CD4-positive, alpha-beta T cell treated with Interleukin-21 for 1 hour (primary cell): ENCODE measurements at places on chromosomes 6 and 20.

DNA sequence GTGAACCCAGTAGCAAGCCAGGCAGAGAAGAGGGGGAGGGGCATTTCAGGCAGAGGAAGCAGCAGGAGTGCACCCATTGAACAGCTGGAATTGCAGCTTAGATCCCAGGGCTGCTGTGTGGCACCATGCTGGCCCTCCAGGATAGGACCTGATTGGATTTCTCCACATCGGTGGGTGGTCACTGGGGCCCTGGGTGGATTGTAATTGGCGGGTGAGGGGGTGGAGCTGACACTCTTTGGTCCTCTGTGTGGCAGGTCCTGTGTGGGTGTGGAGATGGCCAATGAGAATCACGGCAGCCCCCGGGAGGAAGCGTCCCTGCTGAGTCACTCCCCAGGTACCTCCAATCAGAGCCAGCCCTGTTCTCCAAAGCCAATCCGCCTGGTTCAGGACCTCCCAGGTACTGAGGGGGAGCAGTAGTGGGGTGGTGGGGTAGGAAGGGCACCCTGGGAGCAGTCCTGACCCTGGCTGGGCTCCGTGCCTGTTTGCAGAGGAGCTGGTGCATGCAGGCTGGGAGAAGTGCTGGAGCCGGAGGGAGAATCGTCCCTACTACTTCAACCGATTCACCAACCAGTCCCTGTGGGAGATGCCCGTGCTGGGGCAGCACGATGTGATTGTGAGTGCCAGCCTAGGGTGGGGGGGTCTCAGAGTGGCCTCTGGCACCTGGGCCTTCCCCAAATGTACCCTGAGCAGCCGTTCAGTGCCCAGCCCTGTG, 4.4 kb downstream of the PCIF1 start:
- no peak for DNase-seq

- DNase-seq = no peak
Measured at GRCh38 chr6:136641166-136641565, 90.9 kb upstream of the MAP7 start.

DNA sequence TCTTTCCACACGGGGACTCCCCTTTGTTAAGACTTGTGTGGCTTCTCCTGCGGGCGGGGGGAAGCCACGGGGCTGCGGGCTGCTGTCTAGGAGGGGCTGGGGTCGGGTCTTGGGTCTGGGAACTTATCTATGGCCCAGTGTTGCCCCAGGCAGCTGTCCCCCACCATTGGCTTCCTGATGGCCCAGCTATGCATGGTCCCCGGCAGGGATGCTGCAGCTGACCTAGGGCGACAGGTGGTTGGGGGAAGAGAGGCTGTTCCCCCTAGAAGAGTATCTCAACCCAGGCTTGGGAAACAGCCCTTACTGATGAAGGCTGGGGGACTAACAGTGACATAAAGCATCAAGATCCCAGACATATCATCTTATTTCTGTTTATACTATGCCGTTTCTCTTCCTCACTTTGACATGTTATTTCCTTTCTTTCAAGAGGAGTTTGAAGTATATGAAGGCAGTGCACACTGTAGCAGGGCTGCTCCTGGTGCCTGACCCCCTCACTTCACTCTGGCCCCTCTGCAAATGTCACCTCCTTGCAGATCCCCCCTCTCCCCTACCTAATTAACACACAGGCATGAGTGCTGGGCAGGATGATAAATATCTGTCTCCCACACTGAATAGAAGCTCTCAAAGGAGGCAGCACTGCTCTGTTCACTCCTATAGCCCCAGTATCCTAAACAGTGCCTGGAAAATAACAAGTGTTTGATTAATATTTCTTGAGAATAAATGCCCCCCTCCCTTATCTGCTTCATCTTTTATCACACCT, 87.0 kb downstream of the HIVEP2 start:
- peak; percentile 37 for DNase-seq

DNA sequence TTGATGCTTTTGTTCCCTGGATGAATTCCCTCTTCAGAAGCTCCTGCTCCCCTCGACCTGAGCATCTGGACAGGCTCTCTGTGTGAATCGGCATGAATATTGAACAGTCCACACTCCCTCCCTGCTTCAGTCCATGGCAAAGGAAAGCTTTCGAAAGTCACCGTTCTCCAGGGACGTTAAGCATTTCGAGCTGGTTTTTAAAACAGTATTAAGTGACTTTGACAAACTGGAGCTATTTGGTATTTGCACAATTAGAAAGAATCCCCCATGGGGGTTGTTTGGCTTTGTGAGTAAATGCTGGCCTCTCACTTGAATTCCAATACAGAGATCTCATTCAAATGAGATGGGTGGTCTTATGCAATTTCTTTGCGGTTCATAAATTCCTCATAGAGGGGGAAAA, 85.3 kb upstream of the TIAM2 start:
- DNase-seq = no peak

- DNase-seq = no peak
Measured at GRCh38 chr6:53090576-53090975, 25.4 kb downstream of the FBXO9 start.

- DNase-seq = no peak
Measured at GRCh38 chr6:81834141-81834681, 81.7 kb upstream of the TENT5A start.

GRCh38 chr6:119347466-119348095, 2.0 kb downstream of the MAN1A1 start:
- DNase-seq = peak; percentile 35

GRCh38 chr6:108562503-108562993, 1.8 kb downstream of the FOXO3 start:
- DNase-seq = no peak

- no peak for DNase-seq
Measured at GRCh38 chr20:58227391-58228102, 906 bp downstream of the ANKRD60 start.

DNA sequence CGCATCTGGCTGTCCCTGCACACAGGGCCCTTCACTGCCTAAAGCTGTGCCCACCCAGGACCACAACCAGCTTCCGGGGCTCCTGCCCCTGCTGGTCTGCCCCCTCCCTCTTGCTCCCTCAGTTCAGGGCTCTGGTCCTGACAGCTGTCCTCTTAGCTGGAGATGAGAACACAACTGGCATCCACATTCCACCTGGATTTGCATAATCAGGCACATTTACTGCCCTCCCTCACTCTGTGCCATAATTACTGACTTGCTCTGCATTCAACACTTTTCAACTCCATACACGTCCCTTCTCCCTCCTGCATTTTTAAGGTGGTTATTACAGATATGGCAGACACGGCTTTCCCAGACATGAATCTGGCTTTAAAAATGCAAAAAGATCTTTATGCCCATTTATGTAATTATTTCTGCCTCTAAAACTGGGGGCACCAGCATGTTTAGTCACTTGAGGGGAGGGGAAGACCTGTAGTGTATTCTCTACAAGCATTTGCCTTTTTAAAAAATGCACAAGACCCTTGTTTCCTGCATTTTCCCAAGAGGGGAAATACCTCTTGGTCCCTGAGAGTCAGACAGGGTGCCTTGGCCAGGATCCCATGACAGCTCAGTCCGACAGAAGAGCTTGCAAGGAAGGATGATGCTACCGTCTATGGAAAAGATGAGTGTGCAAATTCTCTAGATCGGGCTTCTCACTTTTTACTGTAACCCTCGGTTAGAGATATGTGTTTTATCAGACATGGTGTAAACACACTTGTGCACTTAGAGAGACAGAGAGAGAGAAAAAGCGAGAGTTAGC, 401.8 kb downstream of the PREX1 start:
- DNase-seq = no peak

DNA sequence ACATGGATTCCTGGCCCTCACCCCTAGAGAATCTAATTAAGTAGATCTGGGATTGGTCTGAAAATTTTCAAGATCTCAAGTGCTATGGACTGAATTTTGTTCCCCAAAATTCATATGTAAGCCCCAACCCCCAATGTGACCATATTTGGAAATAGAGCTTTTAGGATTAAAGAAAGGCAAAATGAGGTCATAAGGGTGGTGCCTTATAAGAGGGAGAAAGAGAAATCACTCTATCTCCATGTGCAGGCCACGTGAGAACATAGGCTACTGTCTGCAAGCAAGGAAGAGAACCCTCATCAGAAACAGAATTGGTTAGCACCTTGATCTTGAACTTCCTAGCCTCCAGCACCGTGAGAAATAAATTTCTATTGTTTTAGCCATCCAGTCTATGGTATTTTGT, 8.5 kb upstream of the DSE start:
- no peak for DNase-seq

DNA sequence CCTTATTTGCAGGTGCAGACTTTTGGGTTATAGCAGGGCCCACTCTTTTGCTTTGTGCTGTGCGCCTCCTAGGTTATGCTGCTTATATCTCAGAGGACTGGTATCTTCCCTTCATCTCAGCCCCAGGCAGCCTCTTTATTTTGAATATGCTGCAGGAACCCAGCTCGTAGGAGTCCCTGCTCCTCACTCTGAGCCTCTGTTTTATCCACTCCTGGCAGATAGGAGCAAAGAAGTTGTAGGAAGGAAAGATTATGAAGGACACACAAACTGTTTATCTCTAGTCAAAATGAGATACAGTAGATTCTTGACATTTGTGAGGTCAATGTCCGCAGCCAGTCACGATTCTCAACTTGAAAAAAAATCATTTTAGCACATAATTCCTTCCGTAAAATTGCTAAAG, 15.6 kb downstream of the L3MBTL3 start:
- DNase-seq = no peak

- DNase-seq = no peak
Measured at GRCh38 chr6:132725947-132726607, 12.2 kb upstream of the VNN1 start.

DNA sequence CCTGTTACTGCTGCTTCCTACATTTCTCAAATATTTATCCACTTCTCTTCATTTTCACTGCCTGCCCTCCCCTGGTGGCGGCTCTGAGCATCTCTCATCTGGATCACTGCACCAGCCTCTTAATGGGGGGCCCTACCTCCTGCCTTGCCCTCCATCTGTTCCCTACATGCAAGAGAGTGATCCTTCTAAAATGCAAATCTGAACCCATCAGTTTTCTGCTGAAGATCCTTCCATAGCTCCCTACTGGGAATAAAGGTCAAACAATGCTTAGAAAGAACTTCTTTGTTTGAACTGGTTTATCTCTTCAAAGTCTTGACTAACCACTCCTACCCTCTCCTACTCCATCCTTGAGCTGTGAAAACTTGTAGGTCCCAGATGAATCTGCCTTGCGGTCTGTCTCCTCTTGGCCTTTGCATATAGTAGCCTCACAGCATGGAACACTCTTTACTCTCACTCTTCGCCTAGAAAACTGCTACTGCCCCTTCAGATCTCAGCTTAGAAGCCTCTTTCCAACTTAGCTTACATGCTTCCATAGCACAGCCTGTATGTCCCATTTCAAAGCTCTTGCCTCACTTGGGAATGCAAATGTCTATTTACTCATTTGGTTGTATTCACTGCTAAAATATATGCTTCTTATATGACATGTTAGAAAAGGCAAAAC, 119.3 kb downstream of the QRSL1 start:
- no peak for DNase-seq

DNA sequence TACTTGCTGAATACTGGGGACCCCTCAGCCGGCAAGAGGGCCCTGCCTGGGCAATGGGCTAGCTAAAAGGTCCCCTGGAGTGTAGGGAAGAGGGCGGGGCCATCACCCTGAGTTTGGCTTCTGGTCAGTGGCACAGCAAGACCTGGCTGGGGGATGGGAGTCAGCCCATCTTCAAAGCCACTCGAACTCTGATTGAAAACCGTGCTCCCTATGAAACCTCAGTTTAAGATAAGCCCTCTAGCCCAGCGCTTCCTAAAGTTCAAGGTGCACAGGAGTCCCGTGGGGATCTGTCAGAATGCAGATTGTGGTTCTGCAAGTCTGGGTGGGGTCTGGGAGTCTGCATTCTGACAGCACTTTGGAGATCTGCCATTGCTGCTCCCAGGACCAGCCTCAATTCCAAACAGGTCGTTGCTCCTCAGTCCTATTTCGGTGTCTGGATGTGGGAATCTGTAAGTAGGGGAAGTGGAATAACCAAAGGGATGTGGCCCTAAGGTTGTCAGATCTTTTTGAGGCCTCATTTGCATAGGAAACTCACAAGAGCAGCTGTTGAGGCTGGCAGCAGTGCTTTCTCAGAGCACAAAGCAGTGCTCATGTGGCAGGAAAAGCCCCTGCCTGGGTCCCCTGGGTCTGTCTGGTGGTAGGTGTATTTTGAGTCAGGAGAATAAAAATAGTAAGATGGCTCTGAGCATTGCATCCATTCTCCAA, 85.3 kb upstream of the SCP2D1 start:
- no peak for DNase-seq

GRCh38 chr6:140586426-140587061, 1212.1 kb upstream of the CITED2 start:
- DNase-seq = no peak

GRCh38 chr6:63410435-63411426, 90.9 kb upstream of the LGSN start:
- no peak for DNase-seq

DNA sequence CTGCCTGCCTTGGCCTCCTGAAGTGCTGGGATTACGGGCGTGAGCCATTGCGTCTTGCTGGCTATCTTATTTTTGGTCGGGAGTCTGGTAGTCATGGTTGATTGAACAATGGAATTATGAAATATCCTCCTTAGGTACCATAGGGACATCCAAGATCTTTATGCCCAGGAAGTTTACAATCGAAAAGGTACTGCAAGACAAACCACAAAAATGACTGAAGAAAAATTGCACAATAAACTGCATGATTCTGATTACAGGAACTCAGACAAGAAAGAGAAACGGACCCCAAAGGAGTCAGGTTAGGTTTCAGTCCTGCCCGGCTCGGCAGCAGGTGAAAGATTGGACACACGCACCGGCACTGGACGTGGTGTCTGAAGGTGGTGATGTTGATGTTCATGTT, 5.3 kb downstream of the SLC26A8 start:
- no peak for DNase-seq

DNA sequence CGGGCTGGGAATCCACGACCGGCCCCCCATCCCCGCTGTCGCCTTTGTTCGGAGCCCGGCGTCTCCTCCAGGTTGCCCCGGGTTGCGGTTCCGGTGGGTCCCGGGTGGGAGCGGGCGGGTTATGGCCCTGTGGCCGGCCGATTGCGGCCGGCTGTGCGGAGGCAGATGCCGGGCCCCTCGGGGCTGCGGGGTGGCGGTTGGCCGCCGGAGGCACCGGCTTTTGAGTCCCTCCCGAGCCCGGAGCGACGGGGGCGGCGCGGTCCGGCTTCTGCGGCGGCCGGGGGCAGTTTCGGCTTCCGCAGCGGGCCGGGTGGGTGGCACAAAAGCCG, 431 bp downstream of the LOC128125822 start:
- DNase-seq = no peak

GRCh38 chr20:9514461-9515213, at the start of gene LAMP5:
Gene LAMP5 (plus strand): TSS chr20:9514590. CDS start chr20:9514853, 263 bp downstream.
- DNase-seq = no peak

- no peak for DNase-seq
Measured at GRCh38 chr20:17558154-17558940, 11.5 kb upstream of the DSTN start.
